ENCODE measurements at places on chromosomes 11 and 22.

DNA sequence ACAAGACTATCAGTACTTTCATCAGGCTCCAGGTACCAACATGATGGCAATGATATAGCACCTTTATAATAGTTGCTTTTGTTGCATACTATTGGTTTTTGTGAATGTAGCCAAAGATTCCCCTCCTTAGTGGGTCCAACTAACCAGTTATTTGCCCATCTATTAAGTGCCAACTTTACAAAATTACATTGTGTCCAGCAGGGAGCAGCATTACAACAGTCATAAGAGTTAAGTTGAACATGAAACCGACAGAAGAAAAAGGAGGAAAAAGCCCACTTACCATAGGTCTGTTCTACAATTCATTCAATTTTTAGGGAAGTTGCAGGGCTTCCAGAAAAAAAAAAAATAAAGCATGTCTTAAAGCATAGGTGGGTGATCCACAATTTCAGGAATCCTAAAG is 21.6 kb downstream of the IMMP1L start:
- DNase-seq: no peak

DNA sequence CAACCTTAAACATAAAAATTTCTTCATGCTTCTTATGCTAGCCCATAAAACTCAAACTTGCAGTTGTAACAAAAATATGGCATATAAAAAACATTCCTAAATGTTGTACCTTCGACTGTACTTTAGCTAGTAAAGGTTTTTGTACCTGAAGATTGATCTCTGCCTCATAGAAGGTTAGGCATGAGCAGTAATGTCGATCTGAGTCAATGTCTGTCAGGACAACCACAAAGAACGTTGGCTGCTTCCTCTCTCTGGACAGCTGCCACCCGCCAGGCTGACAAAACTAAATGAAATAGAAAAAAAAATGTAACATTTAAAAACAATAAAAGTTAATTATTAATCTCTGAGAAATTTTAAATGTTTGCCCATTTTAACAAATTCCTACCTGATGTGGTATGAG is 251.3 kb downstream of the SBF2 start:
- no peak for DNase-seq

- no peak for DNase-seq
Measured at GRCh38 chr11:128570632-128571031, 16.7 kb downstream of the ETS1 start.

DNA sequence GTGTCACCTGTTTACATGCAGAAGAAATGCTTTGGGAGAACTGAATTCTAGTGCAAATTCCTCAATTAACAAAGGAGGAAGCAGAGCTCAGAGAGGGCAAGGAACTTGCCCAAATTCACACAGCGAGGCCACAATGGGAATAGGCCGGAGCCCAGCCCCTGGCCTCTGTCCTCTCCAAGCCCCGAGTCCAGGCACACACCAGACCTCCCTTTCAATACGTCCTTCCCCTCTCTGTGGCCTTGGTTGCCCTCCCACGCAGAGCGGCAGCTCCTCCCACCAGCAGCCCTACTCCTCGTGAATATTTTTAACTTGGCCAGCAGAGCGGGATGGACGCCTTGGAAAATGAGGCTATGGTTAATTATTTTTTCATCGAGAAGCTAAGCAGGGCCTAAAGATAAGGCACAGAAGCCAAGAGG is 1.6 kb upstream of the CARD10 start:
- DNase-seq: no peak

DNA sequence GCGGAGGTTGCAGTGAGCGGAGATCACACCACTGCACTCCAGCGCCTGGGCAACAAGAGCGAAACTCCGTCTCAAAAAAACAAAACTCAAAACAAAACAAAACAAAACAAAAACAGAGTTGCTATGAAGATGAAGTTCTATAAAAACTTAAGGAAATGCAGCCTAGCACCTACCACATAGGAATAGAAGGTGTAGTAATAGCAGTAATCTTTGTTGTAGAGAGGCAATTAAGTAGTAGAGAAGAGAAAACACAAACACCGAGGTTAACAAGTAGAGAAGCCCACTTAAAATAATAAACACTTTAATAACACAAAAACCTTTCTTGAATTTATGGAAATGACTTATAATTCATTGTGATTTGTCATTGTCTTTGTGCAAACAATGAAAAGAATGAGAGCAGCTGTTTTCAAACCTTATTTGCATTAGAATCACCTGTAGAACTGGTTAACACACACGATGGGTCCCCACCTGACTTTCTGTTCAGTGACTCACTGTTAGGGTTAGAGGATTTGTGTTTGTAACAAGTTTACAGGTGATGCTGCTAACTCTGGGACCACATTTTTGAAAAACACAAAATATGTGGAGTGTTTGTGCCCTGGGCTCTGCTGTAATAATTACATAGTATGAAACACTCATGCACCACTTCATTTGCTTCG is 43.1 kb downstream of the TYR start:
- no peak for DNase-seq

- no peak for DNase-seq
Measured at GRCh38 chr11:118619444-118620197, 12.2 kb downstream of the PHLDB1 start.

GRCh38 chr11:69943506-69943905 is 124.3 kb upstream of the FGF3 start:
- DNase-seq: no peak

DNA sequence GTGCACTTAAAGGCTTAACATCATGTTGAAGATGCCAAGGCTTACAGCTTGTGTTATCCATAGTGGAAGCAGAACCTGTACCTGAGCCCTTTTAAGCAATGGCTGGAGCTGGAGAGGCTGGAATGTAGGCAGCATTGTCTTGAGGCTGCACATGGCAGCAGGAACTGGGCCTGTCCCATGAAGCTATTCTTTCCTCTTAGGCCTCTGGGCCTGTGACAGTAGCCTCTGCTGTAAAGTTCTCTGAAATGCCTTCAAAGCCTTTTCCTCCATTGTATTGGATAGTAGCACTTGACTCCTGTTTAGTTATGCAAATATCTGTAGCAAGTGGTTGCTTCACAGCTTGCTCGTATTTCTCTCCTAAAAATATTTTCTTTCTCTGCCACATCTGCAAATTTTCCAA is 127.4 kb upstream of the ANO5 start:
- no peak for DNase-seq
